ENCODE measurements at places on chromosomes 3 and 15. TPM values are rescaled to one million over a fixed set of nuclear protein-coding genes. Genes with fewer than 3 reads are reported as not detected.

Gene GPD1L
- 79.9 TPM for total RNA-seq

Gene ACY1
- 49.3 TPM for total RNA-seq

Gene NR1I2
- not detected for total RNA-seq

GRCh38 chr3:147384210-147385058 lies 21.9 kb downstream of the ZIC4 start:
- DNase-seq = no peak
- no peaks in the 10 kb centered on the region for H3K4me1 ChIP-seq
- no peak overlapping the region for H3K4me3 ChIP-seq
- peaks cover 100% of the 10 kb centered on the region for H3K27me3 ChIP-seq
- no peaks in the 10 kb centered on the region for H3K36me3 ChIP-seq
- no peak overlapping the region for H3K27ac ChIP-seq

- H3K4me3 ChIP-seq = no peak overlapping the region
- no peaks in the 10 kb centered on the region for H3K4me1 ChIP-seq
- no peaks in the 10 kb centered on the region for H3K27me3 ChIP-seq
- no peaks in the 10 kb centered on the region for H3K36me3 ChIP-seq
Measured at GRCh38 chr15:61083788-61084134, 145.3 kb downstream of the RORA start.

DNA sequence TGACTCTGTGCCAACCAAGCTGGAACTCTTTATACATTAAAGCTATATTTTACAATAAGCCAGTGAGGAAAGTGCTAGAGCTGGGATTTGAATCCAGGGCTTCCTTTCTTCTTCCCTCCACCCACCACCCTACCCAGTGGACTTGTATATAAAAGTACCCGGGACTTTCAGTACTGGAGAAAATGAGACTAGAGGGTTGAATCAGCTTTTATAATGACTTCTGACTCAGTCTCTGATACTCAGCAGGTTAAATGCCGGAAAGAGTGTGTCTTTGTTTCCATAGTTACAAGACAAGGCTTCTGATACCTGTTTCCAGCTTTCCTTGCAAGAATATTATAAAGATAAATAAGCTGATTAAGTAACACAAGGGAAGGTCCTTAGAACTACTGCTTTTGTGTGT lies 80.9 kb downstream of the FRMD4B start:
- no peak overlapping the region for H3K4me3 ChIP-seq
- H3K36me3 ChIP-seq = no peaks in the 10 kb centered on the region
- no peaks in the 10 kb centered on the region for H3K27me3 ChIP-seq
- H3K4me1 ChIP-seq = peaks cover 18% of the 10 kb centered on the region
- no peak overlapping the region for H3K27ac ChIP-seq

- no peak overlapping the region for H3K27ac ChIP-seq
- H3K36me3 ChIP-seq = no peaks in the 10 kb centered on the region
- H3K4me3 ChIP-seq = no peak overlapping the region
- H3K27me3 ChIP-seq = no peaks in the 10 kb centered on the region
- no peak for DNase-seq
- no peaks in the 10 kb centered on the region for H3K4me1 ChIP-seq
Measured at GRCh38 chr15:32091505-32092380, 61.4 kb downstream of the CHRNA7 start.

Data from suprapubic skin (tissue), 4 donors.